A549 treated with RU486 at 1 μM for 4 hours (cell line): ENCODE measurements at places on chromosomes 3 and 15. TPM values are rescaled to one million over a fixed set of nuclear protein-coding genes. Genes with fewer than 3 reads are reported as not detected.

Gene PDCD10
- total RNA-seq = 45.8 to 64.4 TPM (median 51.7 TPM) in 5 replicates

Gene CSTA
- 0.73 to 1.9 TPM (median 0.97 TPM) in 5 replicates for total RNA-seq

Gene PAK6
- 0.11 to 0.87 TPM (median 0.21 TPM) in 5 replicates for total RNA-seq

Gene C3orf62
- total RNA-seq = 1.4 to 2.4 TPM (median 2.1 TPM) in 5 replicates

Gene MESP2
- total RNA-seq = 0.26 to 0.67 TPM (median 0.42 TPM) in 5 replicates

Gene ACTRT3
- total RNA-seq = 2.5 to 3.2 TPM (median 2.8 TPM) in 5 replicates

Gene GNL3
- total RNA-seq = 98.0 to 179 TPM (median 109 TPM) in 5 replicates

Gene SH3GL3
- total RNA-seq = 0.46 to 0.96 TPM (median 0.57 TPM) in 5 replicates

Gene ATP1B3
- 173 to 230 TPM (median 200 TPM) in 5 replicates for total RNA-seq

Gene CPLX3
- total RNA-seq = not detected in 5 replicates
